Stimulated activated CD4-positive, alpha-beta T cell treated with anti-CD3 and anti-CD28 coated beads, Interleukin-12 subunit alpha, Interleukin-12 subunit beta, amount 100 ng/mL, for 24 hours (primary cell): ENCODE measurements at places on chromosomes 2 and 18.

DNA sequence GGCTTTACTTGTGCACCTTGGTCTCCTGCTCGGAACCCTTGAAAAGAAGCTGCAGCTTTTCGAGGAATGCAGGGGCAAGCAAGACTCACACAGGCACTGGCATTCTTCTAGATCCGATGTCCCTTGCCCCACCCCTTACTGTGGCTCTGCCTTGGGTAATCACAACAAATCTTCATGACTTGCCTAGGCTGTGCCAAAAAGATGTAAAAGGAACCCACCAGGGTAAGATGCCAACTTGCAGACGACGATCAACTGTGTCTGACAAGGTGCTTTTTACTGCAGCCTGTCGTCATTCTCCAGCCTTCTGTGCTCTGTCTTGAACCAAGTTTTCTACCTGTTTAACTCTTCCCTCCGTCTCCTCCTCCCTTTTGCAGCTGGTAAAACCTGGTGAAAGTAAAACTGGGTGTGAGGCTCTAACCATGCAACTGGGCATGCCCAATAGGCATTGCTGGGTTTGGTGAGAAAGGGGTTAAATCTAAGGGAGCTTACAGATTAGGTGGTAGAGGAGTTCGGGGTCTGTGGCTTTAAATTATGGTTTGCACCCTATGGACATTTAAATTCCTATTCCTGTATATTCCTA lies 909 bp upstream of the NRXN1 start:
- no peak for DNase-seq

- DNase-seq: no peak
Observed at GRCh38 chr2:11980809-11981208, 234.4 kb downstream of the LPIN1 start.

DNA sequence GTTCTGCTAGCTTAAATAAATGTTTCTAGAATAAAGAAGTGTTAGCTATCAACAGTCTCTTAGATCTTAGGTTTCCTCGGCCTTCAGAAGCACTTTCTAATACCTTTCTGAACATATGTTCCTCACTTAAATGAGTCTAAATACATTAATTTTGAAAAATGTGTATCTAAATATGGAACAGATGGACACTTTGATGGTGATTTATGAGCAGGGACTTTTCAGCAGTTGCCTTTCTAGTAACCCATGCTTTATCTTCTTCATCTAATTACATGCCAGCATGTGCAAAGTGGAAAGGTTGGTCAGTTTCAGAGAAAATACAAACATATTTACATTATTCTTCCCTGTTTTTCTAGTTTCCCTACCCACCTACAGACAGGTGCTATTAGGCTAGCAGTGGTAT lies 797.0 kb upstream of the CHAC2 start:
- no peak for DNase-seq

GRCh38 chr2:45938649-45939511 lies 287.4 kb downstream of the PRKCE start:
- DNase-seq: no peak

- DNase-seq: no peak
Observed at GRCh38 chr2:204272089-204272488, 273.2 kb upstream of the PARD3B start.

DNA sequence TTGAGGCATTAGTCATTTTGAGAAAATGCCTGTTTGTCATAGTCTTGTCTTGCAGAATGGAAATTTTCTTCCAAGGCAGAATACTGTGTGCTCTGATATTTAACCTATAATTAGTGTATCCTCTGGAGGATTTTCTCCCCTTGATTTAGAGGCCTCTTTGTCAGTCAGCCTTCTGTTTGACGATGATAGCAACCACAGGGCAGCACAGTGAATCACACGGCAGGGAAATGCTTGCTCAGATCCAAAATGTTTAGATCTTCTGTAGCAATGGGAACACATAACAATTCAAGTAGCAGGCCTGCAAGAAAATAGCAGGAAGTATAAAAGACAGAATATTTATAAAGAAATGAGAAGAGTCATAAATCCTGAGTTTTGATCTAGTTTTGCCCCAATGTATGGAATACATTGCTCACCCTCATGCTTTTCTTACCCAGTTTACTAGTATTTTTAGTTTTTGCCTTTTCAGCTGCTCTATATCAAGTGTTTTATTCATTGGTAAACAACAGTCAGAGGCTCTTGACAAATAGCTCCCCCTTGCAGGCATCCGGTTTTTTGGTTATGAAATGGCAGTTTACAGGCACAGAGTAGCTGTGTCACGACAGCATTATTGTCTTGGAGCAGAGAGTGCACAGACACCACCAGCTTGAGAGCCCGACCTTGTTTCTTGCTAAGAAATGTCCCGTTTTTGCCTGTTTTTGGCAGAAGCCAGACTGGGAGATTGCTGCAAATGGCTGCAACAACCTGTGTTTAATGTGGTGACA lies 185.1 kb downstream of the MYO3B start:
- DNase-seq: peak; percentile 17

- no peak for DNase-seq
Observed at GRCh38 chr2:174836377-174836994, 72.2 kb upstream of the CHRNA1 start.

- no peak for DNase-seq
Observed at GRCh38 chr2:49371128-49371701, 216.9 kb upstream of the FSHR start.

- DNase-seq: no peak
Observed at GRCh38 chr2:100814453-100814852, 5.5 kb upstream of the NPAS2 start.
